ENCODE measurements at places on chromosomes 2 and 18. TPM values are rescaled to one million over a fixed set of nuclear protein-coding genes. Genes with fewer than 3 reads are reported as not detected.

The CTIF gene
- 5.0 TPM for total RNA-seq

DNA sequence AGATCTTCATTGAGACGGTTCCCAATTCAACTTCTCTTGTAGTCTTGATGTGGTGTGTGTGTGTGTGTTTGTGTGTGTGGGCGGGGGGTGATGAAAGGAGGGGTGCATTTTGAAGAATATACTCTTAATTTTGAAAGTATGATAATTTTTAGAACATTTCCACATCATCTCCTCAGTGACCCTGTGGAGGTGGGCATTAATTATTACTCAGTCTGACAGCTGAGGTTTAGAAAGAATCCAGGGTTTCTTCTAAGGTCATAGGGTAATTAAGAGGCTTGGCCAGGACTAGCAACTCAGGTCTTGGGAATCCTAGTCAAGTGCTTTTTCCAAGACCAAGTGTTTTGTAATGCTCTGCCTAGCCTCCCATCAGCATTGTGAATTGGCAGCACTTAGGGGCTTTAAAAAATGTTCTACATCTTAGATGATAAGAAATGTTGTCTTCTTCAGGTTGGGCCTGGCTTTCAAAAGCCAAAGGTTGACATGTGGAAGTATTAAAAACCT lies 100.5 kb downstream of the SPTBN1 start:
- DNase-seq = no peak

The HOXD10 gene
- total RNA-seq = not detected

GRCh38 chr2:214775971-214776370 lies 33.5 kb downstream of the BARD1 start:
- DNase-seq = no peak

DNA sequence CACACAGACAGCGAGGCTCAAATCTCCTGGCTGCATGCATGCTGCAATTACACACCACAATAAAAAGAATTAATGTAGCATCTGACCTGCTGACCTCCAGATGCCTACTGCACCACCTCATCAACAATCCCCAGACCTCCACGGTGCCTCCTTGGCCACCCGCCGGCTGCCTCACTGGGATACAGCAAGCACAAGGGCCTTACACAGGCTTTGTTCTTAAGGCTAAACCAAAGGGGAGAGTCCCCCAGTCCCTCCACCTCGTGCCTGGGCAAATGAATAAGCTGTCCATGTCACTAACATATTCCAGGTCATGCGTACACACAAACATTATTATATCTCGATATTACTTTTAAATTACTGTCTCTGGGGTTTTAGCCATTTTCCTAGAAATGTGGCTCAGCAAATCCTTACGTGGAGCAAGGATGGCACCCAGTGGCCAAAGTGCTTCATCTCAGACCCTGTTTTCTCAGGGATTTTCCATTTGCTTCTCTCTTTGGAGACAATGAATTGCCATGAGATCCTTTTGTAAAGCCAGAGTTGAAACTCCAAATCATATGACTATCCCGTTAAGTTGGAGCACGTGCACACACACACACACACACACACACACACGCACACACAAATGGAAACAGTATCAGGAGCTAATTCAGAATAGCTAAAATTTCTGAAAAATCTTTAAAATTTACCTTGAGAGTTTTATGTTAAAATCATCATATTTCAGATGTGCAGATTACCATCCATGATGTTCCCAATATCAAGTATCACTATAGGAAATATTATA lies 313.8 kb downstream of the PDE11A start:
- peak; percentile 31 for DNase-seq

The SCYGR4 gene
- total RNA-seq = not detected

The KIF1A gene
- total RNA-seq = 1.4 TPM

- DNase-seq = no peak
These were observed 580 bp downstream of the TMEM163 start for GRCh38 chr2:134718023-134718816.

DNA sequence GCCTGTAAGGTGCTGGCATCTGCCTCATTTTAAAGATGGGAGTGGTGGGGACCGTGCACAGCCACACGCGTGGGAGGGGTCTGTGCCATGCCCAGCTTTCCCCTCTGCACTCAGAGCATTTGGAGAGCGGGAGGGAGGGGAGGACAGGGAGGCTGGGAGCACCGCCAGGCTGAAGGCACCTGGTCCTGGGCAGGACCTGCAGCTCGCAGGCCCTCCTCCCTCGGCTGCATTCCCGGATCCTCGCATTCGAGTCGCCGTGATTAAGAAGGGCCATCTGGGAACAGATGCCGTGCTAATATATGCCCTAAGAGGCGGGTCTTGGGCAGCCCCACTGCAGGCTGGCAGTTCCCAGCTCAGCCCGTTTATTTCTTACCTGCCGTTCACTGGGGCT lies 84.0 kb downstream of the PTGR3 start:
- DNase-seq = no peak
